ENCODE measurements at places on chromosomes 11 and 22.

DNA sequence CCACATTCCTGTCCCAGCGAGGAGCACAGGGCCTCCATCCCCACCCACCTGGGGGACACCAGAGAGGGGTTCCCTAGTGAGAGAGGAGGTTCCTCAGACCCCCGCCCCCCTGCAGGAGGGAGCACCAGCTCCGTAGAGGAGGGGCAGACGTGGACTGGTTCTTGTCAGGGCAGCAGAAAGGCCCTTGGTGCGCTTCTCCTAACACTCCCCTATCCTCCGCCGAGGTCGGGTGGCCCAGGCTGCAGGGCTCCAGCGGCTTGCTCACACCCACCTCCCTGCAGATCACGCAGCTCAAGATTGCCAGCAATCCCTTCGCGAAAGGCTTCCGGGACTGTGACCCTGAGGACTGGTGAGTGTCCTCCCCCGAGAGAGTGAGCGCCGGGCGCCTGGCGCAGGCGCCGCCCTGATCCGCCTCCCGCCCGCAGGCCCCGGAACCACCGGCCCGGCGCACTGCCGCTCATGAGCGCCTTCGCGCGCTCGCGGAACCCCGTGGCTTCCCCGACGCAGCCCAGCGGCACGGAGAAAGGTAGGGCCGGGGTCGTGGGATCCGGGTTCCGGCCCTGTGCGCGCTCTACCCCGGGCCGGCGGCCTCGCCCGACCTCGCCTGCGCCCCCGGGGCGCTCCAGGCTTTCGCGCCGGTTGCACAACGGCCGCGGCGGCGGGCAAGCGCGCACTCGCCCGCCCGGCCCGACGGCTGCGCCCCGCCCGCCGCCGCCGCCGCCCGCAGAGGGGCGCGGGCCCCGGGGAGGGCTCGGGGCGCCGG, 5.1 kb downstream of the TBX1 start:
- no peak for DNase-seq

GRCh38 chr11:1499899-1500298, 13.3 kb upstream of the MOB2 start:
- DNase-seq = no peak

GRCh38 chr11:113393501-113393985, 6.0 kb downstream of the ANKK1 start:
- no peak for DNase-seq

DNA sequence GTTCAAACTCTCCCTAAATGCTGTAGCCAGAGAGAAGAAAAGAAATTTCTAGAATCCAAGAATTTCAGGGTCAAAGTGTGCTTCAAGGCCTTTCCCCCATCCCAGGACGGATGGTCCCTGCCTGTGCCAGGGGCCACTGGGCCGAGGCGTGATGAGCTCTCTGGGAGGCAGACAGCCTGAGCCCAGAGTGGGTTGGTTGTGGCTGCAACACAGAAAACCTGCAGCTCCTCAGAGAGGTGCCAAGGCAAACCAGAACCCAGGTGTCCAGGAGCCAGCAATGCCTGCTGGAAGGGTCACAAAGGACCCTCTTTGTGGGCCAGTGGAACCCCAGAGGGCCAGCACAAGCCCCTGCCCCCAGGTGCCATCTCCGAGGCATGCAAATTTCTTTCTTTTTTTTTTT, 2.6 kb upstream of the APOL6 start:
- no peak for DNase-seq

DNA sequence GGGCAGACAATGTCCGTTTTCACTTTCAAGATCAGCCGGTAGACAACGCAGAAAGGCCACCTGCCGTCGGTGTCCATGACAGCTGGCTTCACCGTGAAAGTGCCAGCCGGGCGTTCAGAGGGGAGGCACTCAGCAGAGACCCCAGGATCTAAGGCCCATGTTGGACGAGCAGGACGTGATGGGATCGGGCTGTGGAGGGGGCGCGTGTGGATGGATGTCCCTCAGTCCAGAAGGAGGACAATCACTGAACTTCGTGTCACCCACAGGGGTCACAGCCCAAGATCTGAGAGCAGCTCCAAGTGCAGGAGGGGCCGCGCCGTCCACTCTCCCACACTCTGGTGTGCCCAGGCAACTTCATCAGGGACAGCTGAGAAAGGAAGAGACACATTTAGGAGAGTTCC, 164.4 kb downstream of the BRD1 start:
- no peak for DNase-seq

- DNase-seq = no peak
Measured at GRCh38 chr11:15057329-15057728, 16.1 kb upstream of the CALCB start.

DNA sequence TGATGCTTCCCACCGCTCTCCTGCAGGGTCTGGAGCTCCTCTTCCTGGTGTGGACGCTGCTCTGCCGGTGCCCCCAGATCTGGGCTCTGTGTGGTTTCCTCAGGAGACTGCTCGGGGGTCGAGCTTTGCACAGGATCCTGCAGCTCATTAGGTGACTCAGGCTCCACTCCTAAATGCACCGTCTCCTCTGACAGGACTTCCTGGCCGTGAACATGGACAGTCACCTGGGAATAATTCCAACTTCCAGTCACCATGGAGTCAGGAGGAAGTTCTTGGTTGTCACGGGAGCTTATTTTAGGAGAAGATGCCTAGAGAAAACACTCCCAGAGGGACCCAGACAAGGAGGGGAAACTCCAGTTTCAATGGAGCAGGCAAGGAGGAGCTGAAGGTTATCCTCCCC, 11.9 kb downstream of the ZNF202 start:
- DNase-seq = no peak

DNA sequence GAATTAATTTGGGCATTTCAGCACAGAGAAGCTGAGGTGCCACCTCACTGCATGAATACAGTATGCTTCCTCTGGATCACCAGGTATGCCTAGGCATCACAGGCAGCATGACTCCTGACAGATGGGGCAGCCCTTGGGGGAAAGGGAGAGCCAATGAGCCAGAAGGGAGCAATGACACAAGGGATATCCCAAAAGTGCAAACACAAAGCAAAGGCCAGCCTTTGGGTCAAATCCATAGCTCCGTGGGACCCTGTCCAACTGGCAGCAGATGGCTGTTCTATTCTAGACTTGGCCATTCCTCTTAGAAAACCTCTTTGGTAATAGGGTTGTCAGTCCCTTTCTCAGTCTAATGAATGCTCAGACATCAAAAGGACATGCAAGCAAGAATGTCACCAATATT, 73.3 kb downstream of the SERGEF start:
- DNase-seq = no peak

- DNase-seq = no peak
Measured at GRCh38 chr22:17910561-17911311, 113.6 kb downstream of the MICAL3 start.

GRCh38 chr11:11977206-11977938, 31.1 kb downstream of the DKK3 start:
- DNase-seq = no peak

- DNase-seq = no peak
Measured at GRCh38 chr11:93904716-93905115, 54.3 kb upstream of the VSTM5 start.

- DNase-seq = no peak
Measured at GRCh38 chr22:26476705-26477340, 6.8 kb downstream of the HPS4 start.

DNA sequence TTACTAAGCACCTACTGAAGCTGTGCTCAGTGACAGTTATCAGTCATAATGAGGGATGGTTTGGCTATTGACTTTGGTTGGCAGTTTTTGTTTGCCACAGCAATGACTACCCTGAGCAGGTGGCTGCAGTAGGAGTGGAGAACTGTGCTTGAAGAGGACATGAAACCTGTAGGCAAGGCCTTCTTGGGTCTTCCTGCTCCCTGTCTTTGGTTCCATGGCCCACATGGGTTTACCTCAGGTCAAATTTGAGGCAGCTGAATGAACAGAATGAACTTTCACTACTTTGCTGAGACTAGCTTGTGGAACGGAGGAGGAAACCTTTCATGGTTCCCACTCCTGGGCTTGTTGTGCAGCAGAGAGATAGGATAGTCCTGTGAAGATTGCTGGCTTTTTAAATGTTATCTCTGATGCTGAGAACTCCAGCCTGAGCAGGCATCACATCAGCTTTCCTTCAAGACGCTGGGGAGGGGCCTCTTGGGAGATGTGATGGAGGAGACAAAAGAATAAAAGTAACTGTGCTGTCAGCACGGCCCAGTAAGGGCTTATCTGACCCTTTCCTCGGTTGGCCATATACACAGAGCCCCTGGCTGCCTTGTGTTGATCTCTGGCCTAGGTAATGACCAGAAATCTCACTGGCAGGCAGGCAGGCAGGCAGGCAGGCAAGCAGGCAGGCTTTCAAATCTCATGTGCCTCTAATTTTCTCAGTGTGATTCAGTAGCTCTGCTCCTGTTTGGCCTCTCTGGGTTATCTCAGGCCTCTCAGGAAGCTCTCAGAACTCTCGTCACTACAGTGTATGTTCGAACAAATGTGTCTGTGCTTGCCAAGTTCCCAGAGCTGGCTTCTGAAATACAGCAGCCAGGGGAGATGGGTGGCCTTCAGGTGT, 12.0 kb downstream of the STIM1 start:
- no peak for DNase-seq

GRCh38 chr11:134731213-134731961, 319.3 kb upstream of the B3GAT1 start:
- DNase-seq = no peak

GRCh38 chr11:86632499-86633269, 39.7 kb downstream of the ME3 start:
- DNase-seq = no peak

DNA sequence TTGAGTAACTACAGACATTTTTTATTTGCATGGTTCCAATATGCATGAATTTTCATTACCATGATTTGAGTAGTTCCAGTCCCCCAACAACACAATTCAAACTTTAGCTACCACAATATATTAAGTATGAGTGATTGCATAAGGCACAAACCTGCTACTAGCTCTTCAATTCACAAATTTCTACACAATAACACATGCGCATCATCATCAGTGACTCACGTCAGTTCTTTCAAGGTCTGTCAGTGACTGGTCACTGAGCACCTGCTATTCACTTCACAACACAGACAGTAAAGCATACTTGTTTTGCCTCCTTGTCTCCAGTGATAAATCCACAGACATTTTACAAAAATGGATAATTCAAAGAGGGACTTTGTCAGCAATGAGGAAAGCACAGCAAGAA, 435.1 kb upstream of the CCDC90B start:
- no peak for DNase-seq

DNA sequence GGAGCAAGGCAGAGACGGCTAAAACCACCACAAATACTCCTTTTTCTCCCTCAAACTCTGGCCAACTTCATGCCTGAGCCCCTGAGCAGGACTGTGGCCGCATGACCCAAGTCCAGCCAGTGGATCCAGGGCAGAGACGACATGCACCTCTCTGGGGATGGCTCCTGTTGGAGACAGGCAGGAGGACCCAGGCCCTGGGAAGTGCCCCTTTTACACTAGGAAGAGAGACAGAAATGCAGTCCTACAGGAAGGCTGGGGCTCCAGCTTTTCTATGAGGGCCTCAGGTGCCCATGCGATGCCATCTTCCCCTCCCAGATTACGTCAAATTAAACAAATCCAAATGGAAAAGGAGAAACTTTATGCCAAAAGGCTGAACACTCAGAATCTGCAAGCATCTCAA, 498.0 kb downstream of the BRD1 start:
- DNase-seq = no peak

- no peak for DNase-seq
Measured at GRCh38 chr11:62921201-62921572, at the start of gene CHRM1. Gene CHRM1, minus strand, starts transcription at chr11:62921363. Its CDS starts 10,263 bp downstream, at chr11:62911100.

DNA sequence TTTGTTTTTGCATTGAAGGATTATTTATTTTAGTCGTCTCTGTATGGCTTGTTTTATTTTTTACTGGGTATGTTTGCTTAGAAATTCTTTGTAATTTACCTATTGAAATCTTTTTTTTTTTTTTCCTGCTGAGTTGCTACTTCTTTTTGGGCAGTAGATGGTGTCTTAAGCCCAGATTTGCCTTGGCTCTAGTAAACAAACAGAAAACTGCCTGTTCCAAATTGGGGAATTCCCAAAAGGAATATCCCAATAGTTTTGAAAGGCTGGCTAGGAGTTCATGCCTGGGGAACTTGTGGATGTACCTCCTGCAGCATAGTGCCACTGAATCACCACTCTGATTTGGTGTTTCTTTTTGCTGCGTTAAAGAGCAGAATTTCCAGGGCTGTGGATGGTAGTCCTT, 17.7 kb downstream of the PAMR1 start:
- DNase-seq = no peak

DNA sequence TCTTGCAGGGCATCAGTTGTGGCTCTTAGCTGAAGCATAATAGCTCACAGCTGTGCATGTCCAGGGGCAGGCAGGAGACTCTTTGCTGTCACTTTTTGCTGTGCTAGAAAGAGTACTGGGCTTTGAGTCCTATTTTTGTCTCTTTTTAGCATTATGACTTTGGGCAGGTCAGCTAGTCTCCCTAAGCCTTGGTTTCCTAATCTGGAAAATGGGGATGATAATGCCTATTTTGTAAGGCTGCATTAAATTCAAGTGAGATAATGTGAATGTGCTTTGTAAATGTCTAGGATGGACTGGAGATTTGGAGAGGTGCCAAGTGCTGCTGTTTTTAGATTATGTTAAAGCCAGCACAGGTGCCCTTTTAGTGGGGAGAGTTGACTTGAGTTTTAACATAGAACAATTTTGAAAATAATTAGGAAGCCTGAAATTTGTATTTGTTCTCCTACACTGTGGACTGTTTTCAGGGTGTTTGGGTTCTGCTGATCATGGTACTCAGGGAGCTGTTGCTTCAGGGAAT, 19.1 kb downstream of the CABIN1 start:
- DNase-seq = no peak

- no peak for DNase-seq
Measured at GRCh38 chr11:34330653-34331052, 27.2 kb downstream of the ABTB2 start.

DNA sequence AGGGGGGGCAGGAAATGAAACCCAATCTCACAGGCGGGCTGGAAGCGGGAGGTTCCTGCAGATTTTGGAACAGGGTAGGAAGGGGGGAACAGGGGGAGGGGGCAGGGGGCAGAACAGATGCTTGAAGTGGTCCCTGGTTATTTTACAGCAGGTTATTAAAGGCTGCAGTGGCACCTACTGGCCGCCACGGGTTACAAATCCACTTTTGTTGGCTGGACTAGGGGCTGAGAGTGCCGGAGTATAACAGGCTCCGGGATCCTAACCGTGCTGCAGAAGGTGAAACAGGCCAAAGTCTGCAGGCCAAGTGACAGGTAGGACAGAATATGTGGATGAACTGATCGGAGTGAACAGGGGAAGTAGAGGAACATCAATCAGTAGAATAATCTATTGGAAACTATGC, 2.5 kb downstream of the ROBO3 start:
- DNase-seq = no peak

GRCh38 chr22:50186761-50187523, 1.2 kb downstream of the TRABD start:
- no peak for DNase-seq

DNA sequence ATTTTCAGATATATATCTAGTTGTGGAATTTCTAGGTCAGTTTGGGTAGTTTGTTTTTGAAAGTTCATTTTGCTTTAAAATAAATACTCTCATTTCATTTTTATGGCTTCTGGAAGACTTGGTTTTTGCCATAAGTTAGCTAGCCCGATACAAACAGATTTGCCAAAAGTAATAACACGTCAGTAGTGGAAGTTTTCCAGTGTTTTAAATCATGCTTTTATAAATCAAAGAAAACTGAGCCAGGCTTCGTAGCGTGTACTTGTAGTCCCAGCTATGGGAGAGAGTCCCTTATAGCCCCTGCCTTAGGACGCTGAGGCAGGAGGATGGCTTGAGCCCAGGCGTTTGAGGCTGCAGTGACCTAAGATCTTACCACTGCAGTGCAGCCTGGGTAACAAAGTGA, 21.7 kb upstream of the MICALL1 start:
- no peak for DNase-seq
